Aorta (tissue), 5 donors: ENCODE measurements at places on chromosomes 16 and 17. TPM values are rescaled to one million over a fixed set of nuclear protein-coding genes. Genes with fewer than 3 reads are reported as not detected.

PABPN1L gene
- total RNA-seq = not detected

C17orf113 gene
- 0.32 TPM for total RNA-seq

SDK2 gene
- 5.3 TPM for total RNA-seq

- peak; percentile 89 for DNase-seq
Observed at GRCh38 chr17:35345926-35346771, 27.3 kb downstream of the SLFN11 start.

GRCh38 chr17:7225711-7226331, 6.1 kb downstream of the ACADVL start:
- DNase-seq = no peak

- DNase-seq = no peak
Observed at GRCh38 chr16:31243734-31244670, 15.8 kb upstream of the ITGAM start.

GRCh38 chr17:45700171-45701090, 83.7 kb upstream of the CRHR1 start:
- no peak for DNase-seq

GRCh38 chr16:49855822-49856671, at the start of gene ZNF423:
ZNF423 (minus strand) TSS chr16:49856112; CDS start chr16:49855774, 338 bp downstream.
- no peak for DNase-seq
